ENCODE measurements at places on chromosomes 11 and 22. TPM values are rescaled to one million over a fixed set of nuclear protein-coding genes. Genes with fewer than 3 reads are reported as not detected.
A peak's percentile ranks its signal among the peaks of the same experiment; 100 is the strongest.

DNA sequence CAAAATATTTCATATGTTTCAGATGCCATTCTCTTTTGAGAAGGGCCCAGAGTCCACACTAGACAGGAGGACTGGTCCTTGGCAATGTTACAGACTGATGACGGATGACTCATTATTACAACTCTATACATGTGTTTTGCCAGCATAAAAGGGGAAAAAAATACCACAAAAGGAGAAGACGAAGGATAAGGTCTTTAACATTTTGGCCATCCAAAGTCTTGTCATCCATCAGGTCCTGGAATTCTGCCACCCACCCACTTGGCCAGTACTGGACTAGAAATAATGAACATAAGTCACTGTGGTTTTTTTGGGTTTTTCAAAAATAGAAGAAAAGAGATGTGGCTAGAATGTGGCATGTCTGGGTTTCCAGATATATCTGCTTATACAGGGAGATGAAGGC lies 57.7 kb upstream of the BDNF start:
- no peak for DNase-seq
- no peaks in the 10 kb centered on the region for H3K36me3 ChIP-seq
- H3K4me3 ChIP-seq: no peak overlapping the region
- no peaks in the 10 kb centered on the region for H3K27me3 ChIP-seq
- H3K4me1 ChIP-seq: no peaks in the 10 kb centered on the region
- no peak overlapping the region for H3K27ac ChIP-seq

Gene HBE1
- total RNA-seq: not detected

DNA sequence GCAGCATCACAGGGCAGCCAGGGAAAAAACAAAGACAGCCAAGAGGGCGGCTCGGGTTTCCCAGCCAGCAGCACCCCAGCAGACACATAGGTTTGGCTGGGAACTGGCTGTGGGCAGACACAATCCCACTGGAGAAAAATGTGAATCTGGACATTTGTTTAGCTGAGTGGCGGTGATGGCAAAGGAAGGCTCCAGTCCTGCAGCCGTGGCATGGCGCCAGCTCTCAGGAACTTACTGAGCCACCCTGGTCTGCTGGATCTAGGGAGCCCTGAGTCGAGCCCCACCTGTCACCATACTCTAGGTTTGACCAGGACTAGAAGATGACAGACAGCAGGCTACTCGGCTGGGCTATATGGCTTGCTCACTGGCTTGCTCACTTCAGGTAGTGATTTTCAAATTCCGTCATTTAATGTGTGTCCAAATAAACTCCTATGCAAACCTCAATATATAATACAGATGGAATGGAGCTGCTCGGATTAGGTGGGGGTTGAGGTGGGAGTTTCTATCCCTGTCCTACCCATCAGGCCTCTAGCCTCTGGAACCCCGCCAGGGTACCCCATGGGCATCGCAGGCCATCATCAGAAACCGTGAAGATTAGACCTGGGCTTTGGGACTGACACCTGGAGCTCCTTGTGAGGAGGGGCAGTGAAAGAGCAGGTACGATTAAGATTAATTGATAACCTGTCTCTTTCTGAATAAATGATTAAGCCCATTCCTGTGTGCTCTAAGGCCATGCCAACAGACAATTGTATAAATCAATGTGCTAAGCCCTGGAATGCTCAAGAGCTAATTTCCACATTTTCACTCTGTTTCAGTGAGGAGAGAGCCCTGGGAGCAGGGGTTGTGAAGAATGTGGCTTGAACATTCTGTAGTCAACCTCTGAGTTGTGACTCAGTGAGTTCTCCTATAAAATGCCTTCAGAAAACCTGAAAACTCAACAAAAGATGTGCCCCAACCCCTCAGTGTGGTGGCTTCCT lies 42.5 kb downstream of the GALNT18 start:
- no peak overlapping the region for H3K4me3 ChIP-seq
- peaks cover 9% of the 10 kb centered on the region for H3K27me3 ChIP-seq
- H3K36me3 ChIP-seq: peaks cover 21% of the 10 kb centered on the region
- peaks cover 85% of the 10 kb centered on the region for H3K4me1 ChIP-seq

Gene SCUBE1
- total RNA-seq: 54.7 TPM

- no peak overlapping the region for H3K27ac ChIP-seq
- H3K4me3 ChIP-seq: no peak overlapping the region
- H3K27me3 ChIP-seq: peaks cover 5% of the 10 kb centered on the region
- H3K4me1 ChIP-seq: no peaks in the 10 kb centered on the region
- peaks cover 18% of the 10 kb centered on the region for H3K36me3 ChIP-seq
- DNase-seq: no peak
Observed at GRCh38 chr11:70364745-70365543, 33.4 kb upstream of the CTTN start.

GRCh38 chr11:116465056-116465455 lies 307.7 kb downstream of the BUD13 start:
- no peak overlapping the region for H3K4me3 ChIP-seq
- H3K4me1 ChIP-seq: no peaks in the 10 kb centered on the region
- H3K36me3 ChIP-seq: no peaks in the 10 kb centered on the region
- no peak for DNase-seq
- no peak overlapping the region for H3K27ac ChIP-seq

GRCh38 chr11:114685097-114685496 lies 6.8 kb downstream of the NXPE2 start:
- no peak overlapping the region for H3K27ac ChIP-seq
- peaks cover 9% of the 10 kb centered on the region for H3K36me3 ChIP-seq
- H3K4me3 ChIP-seq: no peak overlapping the region
- H3K27me3 ChIP-seq: no peaks in the 10 kb centered on the region
- DNase-seq: no peak
- H3K4me1 ChIP-seq: no peaks in the 10 kb centered on the region

GRCh38 chr22:37379085-37379484 lies 48.2 kb downstream of the ELFN2 start:
- H3K27ac ChIP-seq: no peak overlapping the region
- no peak overlapping the region for H3K4me3 ChIP-seq
- no peak for DNase-seq
- peaks cover 3% of the 10 kb centered on the region for H3K36me3 ChIP-seq

Gene RAB30
- total RNA-seq: 18.6 TPM

DNA sequence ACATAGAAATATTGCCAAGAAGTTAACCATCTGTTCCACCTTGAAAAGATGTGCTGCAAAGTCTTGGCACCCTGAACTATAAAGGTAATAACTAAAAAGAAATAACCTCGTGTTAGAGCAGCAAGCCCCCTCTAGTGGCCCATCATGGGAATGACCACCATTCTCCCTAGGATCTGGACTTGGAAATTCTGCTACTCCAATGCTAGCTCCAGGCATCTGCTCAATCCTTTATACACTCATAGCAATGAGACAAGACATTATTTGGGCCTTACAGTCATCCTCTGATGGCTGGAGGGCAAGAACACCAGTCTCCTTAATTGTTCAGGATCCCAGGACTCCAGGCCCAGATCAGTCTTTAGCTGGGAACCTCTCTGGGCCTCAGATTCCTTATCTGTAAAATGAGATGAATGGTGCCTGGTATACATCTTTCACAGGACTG lies 76.0 kb downstream of the CWC15 start:
- H3K4me3 ChIP-seq: no peak overlapping the region
- H3K4me1 ChIP-seq: no peaks in the 10 kb centered on the region
- H3K36me3 ChIP-seq: peaks cover 7% of the 10 kb centered on the region
- H3K27me3 ChIP-seq: no peaks in the 10 kb centered on the region
- peak; percentile 42 for DNase-seq

Gene TMEM218
- total RNA-seq: 11.4 TPM

GRCh38 chr11:9972989-9973388 lies 309.1 kb downstream of the SWAP70 start:
- peaks cover 8% of the 10 kb centered on the region for H3K4me1 ChIP-seq
- DNase-seq: peak; percentile 25
- no peak overlapping the region for H3K27ac ChIP-seq
- no peaks in the 10 kb centered on the region for H3K36me3 ChIP-seq
- no peaks in the 10 kb centered on the region for H3K27me3 ChIP-seq
- no peak overlapping the region for H3K4me3 ChIP-seq

DNA sequence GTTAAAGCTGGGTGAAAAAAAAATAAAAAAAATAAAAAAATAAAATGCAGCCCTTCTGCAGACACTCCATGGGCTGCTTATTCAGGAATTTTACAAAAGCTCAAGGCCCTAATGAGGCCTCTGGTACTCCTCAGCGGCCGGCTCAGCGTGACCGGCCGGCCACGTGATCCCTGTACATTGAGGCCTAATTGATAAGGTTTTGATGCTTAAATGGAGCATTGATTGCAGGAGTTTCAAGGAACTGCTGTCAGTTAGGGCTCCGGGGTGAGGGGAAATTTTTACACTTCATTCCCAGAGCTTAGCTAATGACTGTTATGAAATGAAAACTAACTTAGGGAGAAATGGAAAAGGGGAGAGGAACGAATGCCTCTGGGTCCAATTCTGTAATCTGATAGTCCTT lies 368.8 kb upstream of the KIRREL3 start:
- H3K4me3 ChIP-seq: no peak overlapping the region
- H3K36me3 ChIP-seq: no peaks in the 10 kb centered on the region

GRCh38 chr22:24046024-24046423 lies 34.9 kb downstream of the CABIN1 start:
- DNase-seq: no peak
- no peaks in the 10 kb centered on the region for H3K4me1 ChIP-seq
- H3K4me3 ChIP-seq: no peak overlapping the region
- H3K27ac ChIP-seq: no peak overlapping the region
- H3K27me3 ChIP-seq: peaks cover 3% of the 10 kb centered on the region

DNA sequence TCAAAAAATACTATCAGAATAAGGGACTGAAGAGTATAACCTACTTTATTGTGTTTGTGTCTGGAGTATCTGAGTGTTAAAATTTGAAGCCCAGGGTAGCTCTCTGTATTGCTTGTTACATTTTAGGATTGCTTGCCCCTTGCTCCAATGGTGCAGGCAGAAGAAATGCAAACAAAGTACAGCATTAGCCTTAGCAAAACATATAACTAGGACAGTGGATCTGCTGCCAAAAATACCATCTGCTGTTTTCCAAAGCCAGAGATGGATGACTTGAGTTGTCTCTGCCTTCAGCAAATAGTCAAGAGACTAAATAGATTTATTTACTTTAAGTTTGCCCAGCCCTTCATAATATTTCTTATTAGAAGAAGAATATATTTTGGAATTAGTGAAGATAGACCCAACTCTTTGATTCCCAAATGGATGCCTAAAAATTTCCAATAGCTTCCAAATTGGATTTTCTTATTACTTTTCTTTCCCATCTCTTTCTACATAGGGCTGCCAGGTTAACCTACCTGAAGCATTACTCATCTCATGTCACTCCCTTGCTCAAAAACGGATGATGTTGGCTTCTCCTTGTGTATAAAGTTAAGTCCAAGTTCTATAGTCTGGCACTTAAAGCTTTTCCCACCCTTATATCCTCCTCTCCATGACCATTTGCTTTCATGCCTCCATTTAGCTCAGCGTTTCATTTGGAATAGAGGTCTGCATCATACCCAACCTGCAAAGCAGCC lies 66.3 kb downstream of the LDLRAD3 start:
- DNase-seq: no peak
- no peak overlapping the region for H3K4me3 ChIP-seq
- H3K27me3 ChIP-seq: peaks cover 3% of the 10 kb centered on the region
- H3K36me3 ChIP-seq: peaks cover 5% of the 10 kb centered on the region
- H3K27ac ChIP-seq: no peak overlapping the region
- peaks cover 10% of the 10 kb centered on the region for H3K4me1 ChIP-seq

GRCh38 chr11:124646148-124646547 lies 23.5 kb downstream of the TBRG1 start:
- DNase-seq: no peak
- H3K27ac ChIP-seq: no peak overlapping the region
- peaks cover 1% of the 10 kb centered on the region for H3K27me3 ChIP-seq
- H3K4me1 ChIP-seq: peaks cover 6% of the 10 kb centered on the region
- H3K36me3 ChIP-seq: peaks cover 1% of the 10 kb centered on the region

DNA sequence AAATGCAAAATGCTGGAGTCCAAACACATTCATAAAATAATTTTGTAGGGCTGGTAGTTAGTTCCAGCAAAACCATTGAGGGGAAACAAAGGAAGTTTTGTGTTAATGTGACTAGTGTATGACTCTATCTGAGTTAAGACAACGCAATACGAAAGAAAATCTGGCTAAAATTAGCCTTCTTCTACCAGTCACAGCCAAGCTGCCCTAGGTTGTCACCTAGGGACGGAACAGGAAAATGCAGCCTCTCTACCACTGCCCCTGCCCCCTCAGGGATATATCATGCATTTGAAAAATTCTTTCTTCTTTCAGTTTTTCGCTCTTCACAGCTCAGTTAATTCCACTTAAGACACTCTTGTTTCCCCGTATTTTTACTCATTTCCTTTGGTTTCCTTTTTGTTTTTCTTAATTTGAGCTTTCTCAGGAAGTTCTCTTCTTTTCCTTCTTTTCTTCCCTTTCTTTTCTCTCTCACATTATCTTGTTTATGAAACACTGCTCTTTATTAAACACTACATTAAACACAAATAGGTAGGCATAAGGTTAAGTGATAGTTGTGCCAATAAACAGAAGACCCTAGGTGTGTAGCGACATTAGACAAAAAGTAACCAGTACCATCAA lies 30.6 kb downstream of the KIRREL3 start:
- H3K36me3 ChIP-seq: peaks cover 5% of the 10 kb centered on the region
- no peaks in the 10 kb centered on the region for H3K27me3 ChIP-seq
- no peak overlapping the region for H3K4me3 ChIP-seq
- peak; percentile 26 for DNase-seq
- no peak overlapping the region for H3K27ac ChIP-seq
- H3K4me1 ChIP-seq: peaks cover 9% of the 10 kb centered on the region

- no peak for DNase-seq
- H3K36me3 ChIP-seq: peaks cover 36% of the 10 kb centered on the region
- peak overlapping the region; percentile 73 for H3K4me3 ChIP-seq
- no peak overlapping the region for H3K27ac ChIP-seq
- H3K27me3 ChIP-seq: peaks cover 17% of the 10 kb centered on the region
Observed at GRCh38 chr22:39314251-39314971, 5.0 kb downstream of the RPL3 start.

All from endothelial cell (in vitro differentiated cells).